Activated CD8-positive, alpha-beta memory T cell treated with anti-CD3 and anti-CD28 coated beads for 1 hour (primary cell): ENCODE measurements at places on chromosomes 7 and 10.

DNA sequence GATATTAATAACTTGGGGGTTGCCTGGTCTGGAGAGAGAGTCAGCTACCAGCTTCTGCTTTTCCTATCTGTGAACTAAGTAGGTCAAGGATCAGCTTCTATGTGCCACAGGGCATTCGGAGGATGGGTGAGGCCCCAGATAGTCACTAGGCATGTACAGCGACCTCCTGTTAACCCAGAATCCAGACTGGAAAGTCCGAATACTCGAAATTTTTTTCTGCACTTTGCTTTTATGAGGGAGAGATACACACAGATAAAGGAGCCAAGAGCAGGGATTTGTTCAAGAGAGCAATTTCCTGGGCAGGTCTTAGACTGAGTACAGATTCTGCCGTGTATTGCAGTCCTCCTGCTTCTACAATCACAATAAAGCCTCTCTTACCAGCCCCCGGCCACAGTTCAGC, 54.2 kb downstream of the EMX2 start:
- DNase-seq, result no peak

- DNase-seq, result no peak
These were observed 26.0 kb upstream of the PFKFB3 start for GRCh38 chr10:6176691-6177231.

DNA sequence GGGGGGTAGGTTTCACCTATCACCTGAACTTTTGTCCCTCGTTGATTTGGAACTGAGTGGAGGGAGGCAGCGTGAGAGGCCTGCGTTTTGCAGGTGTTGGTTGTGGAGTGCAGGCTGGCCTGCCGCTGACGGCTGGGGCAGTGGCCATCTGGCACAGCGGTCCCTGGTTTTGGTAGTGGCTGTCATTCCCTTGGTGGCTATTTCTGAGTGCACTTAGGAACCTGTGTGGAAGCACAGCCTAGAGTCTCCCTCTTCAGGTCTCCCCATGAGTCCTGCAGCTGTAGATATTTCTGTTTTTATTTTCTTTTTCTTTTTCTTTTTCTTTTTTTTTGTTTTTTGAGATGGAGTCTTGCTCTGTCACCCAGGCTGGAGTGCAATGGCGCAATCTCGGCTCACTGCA, 129.2 kb downstream of the CUL2 start:
- no peak for DNase-seq

DNA sequence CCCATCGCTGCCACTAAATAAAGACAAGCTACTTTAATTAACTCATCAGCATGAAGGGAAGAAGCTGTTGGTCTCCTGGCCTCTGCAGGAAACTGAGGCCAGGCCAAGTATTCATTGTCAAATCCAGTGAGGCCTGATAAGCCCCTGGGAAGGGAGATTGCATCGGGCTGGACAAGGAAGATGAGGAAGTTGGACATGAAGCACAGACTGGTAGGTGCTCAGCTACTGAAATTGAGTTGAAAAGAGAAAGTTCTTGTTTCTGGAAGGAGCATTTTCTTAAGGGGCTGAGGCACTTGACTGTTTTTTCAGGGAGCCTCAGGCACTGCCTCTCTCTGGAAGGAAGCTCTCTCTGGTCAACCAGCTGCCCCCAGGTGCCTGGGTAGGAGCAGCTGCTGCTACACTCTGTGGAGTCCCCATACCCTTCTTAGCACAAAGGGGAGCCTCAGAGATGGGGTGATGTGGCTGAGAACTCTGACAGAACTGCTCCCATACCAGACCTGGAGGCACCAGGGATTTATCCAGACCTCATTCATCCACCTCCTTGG, 90.3 kb upstream of the IKZF1 start:
- DNase-seq, result no peak

DNA sequence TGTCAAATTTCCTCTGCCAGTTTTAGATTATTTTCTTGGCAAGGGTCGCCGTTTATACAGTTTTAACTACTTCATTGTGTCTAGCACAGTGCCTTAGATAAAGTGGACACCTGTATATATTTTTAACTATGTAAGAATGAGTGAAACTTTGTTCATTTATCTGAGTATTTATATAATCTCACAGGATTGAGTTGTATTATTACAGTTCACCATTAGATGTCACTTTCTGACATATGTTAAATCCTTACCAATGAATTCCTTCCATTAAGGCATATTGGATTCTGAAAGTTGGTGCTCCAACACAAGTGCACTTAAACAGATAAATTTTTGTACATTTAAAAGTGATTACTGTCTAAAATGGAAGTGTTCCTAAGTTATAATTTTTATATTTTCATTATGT, 43.0 kb downstream of the ZMYND11 start:
- DNase-seq, result no peak

GRCh38 chr10:112809736-112810135, 140.3 kb upstream of the TCF7L2 start:
- no peak for DNase-seq

DNA sequence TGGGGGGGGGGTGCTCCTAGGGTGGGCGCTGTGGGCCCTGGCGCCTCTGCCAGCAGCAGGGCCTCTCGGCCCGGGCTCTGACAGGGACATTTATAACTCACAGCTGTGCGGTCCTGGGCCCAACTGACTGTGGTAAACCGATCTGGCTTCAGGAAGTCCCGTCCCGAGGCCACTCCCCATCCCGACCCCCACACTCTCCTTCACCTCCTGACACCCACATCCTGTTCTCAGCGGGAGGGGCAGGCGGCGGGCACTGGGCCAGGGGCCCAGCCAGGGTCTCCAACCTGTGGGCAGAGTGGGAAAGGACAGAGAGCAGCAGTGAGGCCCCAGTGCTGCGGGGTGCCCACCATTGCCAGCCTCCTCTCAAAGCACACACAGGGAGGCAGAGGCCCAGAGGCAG, 69.1 kb downstream of the ZMIZ1 start:
- DNase-seq, result no peak

DNA sequence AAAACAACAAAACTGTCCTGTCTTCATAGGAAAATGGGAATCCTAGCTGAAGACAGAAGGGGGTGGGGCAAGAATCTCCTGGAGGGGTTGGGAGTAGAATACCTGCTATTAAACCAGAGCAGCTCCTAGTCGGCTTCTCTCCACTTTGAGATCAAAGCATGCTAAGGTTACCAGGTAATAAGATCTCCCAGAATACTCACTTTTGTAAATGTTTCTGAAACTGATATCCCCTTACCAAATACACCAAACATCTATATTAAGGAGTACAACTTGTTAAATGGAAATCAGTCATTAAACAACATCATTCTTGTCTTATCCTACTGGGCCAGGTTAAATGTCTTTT, 29.5 kb upstream of the DAGLB start:
- no peak for DNase-seq

DNA sequence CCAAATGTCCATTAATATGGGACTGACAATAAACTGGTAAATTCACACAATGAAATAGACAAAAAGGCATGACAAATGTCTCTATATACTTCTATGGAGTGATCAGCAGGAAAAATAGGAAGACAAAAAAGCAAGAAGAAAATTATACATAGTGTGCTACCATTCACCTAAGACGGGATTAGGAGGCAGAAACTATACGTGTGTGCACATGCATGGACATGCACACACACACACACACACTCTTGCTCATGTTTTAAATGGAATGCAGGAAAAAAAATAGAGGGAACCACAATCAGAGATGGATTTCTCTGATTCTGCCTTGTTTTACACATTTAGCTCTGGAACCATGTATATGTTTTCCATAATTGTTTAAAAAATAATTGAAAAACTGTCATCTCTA, 119.0 kb downstream of the ZFAND4 start:
- DNase-seq, result no peak

DNA sequence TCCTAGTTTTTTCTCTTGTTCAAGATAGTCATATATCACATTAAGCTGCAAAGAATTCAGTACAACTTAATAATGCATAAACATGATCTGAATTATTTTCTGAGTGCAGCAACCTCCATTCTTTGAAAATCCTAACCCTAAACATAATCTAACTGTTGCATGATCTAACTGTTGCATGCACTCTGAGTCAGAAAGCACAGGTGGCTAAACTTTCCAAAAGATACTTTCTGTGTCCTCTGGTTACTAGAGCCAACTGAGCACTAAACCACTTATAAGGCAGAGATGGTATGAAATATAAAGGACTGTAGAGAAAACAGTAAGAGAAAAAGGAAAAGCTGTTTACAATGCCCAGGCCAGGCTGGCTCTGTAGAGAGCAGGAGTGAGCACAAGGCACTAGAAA, 23.0 kb upstream of the FAM133B start:
- no peak for DNase-seq

GRCh38 chr7:36119005-36119706, 33.9 kb upstream of the EEPD1 start:
- no peak for DNase-seq
